Stimulated activated CD8-positive, alpha-beta memory T cell treated with anti-CD3 and anti-CD28 coated beads, Interleukin-4, amount 100 ng/mL, for 4 hours (primary cell): ENCODE measurements at places on chromosomes 4 and X.

DNA sequence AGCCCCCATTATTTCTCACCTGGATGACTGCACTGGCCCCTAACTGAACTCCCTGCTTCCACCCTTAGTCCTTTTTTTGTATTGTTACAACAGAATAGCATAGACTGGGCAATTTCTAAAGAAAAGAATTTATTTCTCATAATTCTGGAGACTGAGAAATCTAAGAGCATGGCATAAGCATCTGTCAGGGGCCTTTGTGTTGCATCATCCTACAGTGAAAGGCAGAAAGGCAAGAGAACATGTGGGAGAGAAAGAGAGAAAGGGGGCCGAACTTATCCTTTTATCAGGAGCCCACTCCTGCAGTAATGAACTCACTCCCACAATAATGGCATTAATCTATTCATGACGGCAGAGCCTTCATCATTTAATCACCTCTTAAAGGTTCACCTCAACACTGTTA, 122.1 kb downstream of the EFNB1 start:
- DNase-seq = no peak

GRCh38 chr4:3599951-3600350, 67.7 kb upstream of the LRPAP1 start:
- DNase-seq = no peak

GRCh38 chrX:139842326-139843185, 90.3 kb downstream of the ATP11C start:
- DNase-seq = no peak

- DNase-seq = no peak
Measured at GRCh38 chrX:113133316-113133715, 292.7 kb upstream of the AMOT start.

DNA sequence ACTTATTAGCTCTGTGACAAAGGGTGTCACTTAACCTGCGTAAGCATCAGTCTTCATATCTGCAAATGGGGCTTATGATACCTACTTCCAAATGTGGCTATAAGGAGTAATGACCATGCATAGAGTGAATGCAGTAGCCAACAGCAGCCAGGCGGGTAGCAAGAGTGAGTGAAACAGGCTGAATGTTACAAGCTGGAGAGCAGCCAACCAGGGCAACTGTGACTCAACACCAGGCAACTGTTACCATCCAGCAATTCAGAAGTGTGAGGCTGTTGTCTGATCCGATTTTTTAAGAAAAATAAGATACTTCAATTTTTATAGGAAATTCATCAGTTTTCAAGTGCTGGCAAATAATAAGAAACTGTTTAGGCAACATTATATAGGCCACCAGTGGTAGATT, 270.2 kb upstream of the TAPT1 start:
- DNase-seq = no peak

DNA sequence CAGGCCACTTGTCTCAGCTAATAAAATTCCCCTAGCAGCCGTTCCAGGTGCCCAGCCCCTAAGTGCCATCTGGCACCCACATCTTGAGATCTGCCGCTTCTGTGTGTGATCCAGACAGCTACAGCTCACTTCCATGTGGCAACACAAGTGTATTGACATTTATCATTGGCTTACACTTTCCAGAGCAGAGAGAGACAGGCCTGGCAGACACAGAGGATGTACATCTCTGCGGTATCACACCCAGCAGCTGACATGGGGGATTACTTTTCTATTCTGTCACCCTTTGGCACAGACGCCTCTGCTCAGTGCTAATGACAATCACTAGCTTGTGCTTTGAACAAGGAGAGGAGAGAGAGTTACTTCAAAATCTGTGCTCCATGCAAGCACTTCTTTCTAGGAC, 195.9 kb downstream of the KDR start:
- DNase-seq = no peak

GRCh38 chr4:89173336-89174090, 62.2 kb downstream of the TIGD2 start:
- DNase-seq = no peak

GRCh38 chr4:38056011-38056685, 96.0 kb downstream of the PTTG2 start:
- no peak for DNase-seq

DNA sequence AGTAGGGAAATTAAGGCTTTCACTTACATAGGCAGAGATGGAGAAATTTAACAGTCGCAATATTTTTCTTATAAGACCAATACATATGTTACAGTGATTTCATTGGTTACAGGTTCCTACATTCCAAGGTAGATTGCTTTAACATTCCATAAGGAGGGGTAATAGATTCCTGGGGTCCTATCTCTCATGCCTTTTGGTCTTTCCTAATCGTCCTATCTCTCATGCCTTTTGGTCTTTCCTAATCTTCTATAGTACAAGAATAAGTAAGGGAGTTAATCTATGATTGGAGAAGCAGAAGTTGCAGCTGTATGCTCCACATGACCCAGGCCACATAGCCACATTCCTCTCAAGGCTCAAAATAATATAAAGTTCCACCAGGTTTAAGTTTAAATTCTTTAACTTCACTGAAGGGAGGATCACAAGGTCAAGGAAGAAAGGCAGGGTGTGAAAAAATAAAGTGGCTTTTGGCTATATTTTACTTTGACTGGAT, 285.0 kb upstream of the BOD1L1 start:
- no peak for DNase-seq

DNA sequence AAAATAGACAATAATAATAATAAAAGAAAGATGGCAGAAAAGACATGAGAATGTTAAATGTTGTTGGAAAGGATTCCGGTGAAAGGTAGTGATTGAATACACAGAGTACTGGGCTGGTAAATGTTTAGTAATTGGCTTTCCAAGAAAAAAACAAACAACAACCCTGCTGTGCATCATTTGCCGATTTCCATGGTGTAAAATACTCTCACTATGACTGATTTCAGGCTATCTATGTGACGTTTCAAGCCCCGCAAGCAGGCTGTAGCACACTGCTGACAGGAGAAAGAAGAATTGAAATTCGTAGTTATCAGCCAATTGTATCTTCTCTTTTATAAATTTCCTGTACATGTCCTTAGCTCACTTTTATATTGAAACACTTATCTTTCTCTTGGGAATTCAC, 13.6 kb upstream of the SEPTIN6 start:
- no peak for DNase-seq
